ENCODE measurements at places on chromosomes 1 and 21. TPM values are rescaled to one million over a fixed set of nuclear protein-coding genes. Genes with fewer than 3 reads are reported as not detected.

GRCh38 chr1:23221107-23221506, 3.8 kb upstream of the HTR1D start:
- peaks cover 22% of the 10 kb centered on the region for H3K27me3 ChIP-seq
- H3K4me3 ChIP-seq: no peak overlapping the region
- peaks cover 11% of the 10 kb centered on the region for H3K4me1 ChIP-seq
- no peak for DNase-seq

- no peak overlapping the region for H3K27ac ChIP-seq
- no peaks in the 10 kb centered on the region for H3K36me3 ChIP-seq
- H3K4me1 ChIP-seq: no peaks in the 10 kb centered on the region
- no peak overlapping the region for H3K4me3 ChIP-seq
These were observed 55.4 kb upstream of the GREM2 start for GRCh38 chr1:240667351-240667750.

DNA sequence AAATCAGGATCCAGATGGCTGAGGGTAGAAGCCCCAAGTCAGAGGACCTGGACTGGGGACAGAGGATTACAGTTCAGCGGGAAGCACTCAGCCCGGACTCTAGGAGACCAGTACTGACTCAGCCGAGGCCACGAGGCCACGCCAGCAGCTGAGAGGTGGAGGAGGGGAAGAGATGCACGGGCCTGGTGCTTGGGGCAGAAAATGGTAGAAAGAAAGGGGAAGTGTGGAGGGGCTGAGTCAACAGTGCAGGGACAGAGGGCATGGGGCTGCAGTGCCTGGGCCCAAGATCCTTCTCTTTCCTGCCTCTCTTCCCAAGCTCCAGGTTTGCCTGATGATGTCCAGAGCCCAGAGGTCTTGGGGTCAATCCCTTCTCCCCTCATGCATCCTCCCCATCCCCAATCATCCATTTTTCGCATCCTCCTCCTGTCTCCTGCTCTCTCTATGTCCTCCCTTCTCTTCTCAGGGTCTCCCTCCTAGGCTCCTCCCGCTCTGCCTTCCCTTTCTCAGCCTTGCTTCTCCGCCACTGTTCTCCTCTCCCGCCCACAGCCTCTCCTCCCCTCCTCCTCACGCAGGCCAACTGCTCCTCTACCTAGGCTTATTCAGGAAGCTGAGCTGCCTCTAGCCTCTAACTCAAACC, 7.7 kb downstream of the ARHGEF2 start:
- peak; percentile 87 for DNase-seq
- no peak overlapping the region for H3K4me3 ChIP-seq
- H3K36me3 ChIP-seq: peaks cover 9% of the 10 kb centered on the region
- no peaks in the 10 kb centered on the region for H3K27me3 ChIP-seq

- H3K36me3 ChIP-seq: no peaks in the 10 kb centered on the region
- peaks cover 28% of the 10 kb centered on the region for H3K4me1 ChIP-seq
- H3K27ac ChIP-seq: no peak overlapping the region
- H3K27me3 ChIP-seq: peaks cover 26% of the 10 kb centered on the region
These were observed 67.2 kb downstream of the SCCPDH start for GRCh38 chr1:246791303-246791918.

- no peak overlapping the region for H3K4me3 ChIP-seq
- H3K36me3 ChIP-seq: no peaks in the 10 kb centered on the region
- no peak for DNase-seq
These were observed 27.7 kb downstream of the VASH2 start for GRCh38 chr1:212977781-212978645.

DNA sequence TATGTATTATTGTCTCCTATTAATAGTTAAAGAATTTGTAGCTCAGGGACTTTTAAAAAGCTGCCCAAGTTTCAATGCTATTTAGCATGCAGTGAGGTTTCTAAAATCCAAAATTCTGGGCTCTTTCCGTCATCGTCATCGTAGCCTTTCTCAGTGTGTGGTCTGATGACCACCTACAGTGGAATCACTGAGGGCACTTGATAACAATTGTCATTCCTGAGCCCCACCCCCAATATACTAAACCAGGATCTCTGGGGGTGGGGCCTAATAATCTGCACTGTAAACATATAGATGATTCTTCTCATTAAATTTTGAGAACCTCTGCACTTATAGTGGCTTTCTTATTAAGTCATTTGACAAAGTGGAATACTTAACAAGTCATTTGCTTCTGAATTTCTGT, 674.8 kb downstream of the PLPP3 start:
- no peak overlapping the region for H3K27ac ChIP-seq
- H3K4me1 ChIP-seq: no peaks in the 10 kb centered on the region
- no peaks in the 10 kb centered on the region for H3K36me3 ChIP-seq
- DNase-seq: no peak
- H3K27me3 ChIP-seq: no peaks in the 10 kb centered on the region
- H3K4me3 ChIP-seq: no peak overlapping the region

GRCh38 chr1:15336866-15337265, 72.8 kb upstream of the EFHD2 start:
- no peaks in the 10 kb centered on the region for H3K36me3 ChIP-seq
- no peak for DNase-seq
- peak overlapping the region; percentile 62 for H3K27ac ChIP-seq
- peaks cover 23% of the 10 kb centered on the region for H3K4me1 ChIP-seq

The AADACL3 gene
- not detected for total RNA-seq

The HAPLN2 gene
- total RNA-seq: 0.71 TPM

The CHIA gene
- not detected for total RNA-seq

The LCE2C gene
- total RNA-seq: not detected

The SPATC1L gene
- total RNA-seq: 6.1 TPM

All from sigmoid colon (tissue), 7 donors.